ENCODE measurements at places on chromosomes 6 and 20.

GRCh38 chr6:43454696-43455530 lies 435 bp downstream of the DLK2 start:
- DNase-seq = peak; percentile 44

- DNase-seq = no peak
These were observed 7.7 kb upstream of the PTPRA start for GRCh38 chr20:2865630-2866029.

GRCh38 chr6:137999815-138000214 lies 107.4 kb downstream of the PERP start:
- no peak for DNase-seq

GRCh38 chr6:118771253-118771652 lies 119.9 kb upstream of the CEP85L start:
- DNase-seq = no peak

GRCh38 chr6:63121166-63121565 lies 90.1 kb upstream of the FKBP1C start:
- no peak for DNase-seq

- no peak for DNase-seq
These were observed 1.8 kb downstream of the EPB41L2 start for GRCh38 chr6:131061041-131061750.

DNA sequence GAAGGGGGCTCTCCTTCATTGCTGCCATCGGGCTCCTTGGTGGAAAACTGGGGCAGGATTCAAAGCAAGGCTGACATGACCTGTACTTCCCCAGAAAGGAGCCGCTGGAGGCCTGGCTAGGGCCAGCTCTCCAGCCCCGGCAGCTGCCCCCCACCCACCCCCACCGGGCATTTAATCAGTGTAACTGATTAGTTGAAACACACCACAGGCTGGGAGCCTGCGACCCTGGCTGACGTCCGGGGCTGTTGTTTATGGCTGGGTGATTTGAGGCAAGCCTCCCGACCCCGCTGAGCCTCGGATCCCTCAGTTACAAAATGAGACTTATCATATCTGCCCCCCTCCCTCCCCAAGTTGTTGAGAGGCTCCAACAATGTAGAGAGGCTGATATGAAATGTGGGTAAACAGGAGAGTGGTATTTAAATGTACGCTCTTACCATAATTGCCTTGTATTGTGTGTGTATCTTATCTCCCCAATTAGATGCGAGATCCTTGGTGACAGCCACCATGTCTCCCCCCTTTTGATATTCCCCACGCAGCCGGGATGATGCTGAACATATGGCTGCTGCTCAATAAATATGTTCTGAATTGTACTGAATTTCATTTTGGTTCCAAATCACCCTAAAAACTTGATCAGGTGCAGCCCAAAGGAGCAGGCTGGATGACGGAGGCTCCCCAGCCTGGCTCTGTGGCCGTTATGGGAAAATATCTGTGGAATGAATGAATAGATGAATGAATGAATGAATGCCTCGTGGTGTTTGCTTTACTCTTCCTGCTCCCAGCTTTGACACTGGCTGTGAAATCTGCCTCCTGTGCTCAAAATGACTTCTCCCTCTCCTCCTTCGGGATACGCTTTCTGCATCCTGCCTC lies 31.8 kb upstream of the APCDD1L start:
- no peak for DNase-seq

DNA sequence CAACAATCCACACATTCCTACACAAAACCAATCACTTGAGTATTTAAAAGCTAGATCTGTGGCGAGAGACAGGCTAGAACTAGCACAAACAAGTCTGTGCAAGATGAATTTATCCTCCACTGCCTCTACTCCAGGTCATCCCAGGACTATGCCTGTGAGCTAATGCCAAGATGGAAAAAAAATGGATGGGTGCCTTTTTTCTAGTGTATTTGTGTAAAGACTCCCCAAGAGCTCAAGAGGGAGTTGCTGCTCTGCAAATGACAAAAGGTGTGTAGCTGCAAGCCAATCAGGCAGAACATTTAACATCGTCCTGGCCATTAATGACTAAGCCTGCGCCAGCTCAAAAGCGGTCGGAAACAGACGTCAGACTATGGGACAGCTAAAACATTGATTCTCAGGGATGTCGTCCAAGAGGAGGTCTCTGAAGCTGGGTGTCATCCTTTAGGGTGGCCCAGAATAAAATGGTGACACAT lies 21.9 kb downstream of the ATXN1 start:
- DNase-seq = no peak

DNA sequence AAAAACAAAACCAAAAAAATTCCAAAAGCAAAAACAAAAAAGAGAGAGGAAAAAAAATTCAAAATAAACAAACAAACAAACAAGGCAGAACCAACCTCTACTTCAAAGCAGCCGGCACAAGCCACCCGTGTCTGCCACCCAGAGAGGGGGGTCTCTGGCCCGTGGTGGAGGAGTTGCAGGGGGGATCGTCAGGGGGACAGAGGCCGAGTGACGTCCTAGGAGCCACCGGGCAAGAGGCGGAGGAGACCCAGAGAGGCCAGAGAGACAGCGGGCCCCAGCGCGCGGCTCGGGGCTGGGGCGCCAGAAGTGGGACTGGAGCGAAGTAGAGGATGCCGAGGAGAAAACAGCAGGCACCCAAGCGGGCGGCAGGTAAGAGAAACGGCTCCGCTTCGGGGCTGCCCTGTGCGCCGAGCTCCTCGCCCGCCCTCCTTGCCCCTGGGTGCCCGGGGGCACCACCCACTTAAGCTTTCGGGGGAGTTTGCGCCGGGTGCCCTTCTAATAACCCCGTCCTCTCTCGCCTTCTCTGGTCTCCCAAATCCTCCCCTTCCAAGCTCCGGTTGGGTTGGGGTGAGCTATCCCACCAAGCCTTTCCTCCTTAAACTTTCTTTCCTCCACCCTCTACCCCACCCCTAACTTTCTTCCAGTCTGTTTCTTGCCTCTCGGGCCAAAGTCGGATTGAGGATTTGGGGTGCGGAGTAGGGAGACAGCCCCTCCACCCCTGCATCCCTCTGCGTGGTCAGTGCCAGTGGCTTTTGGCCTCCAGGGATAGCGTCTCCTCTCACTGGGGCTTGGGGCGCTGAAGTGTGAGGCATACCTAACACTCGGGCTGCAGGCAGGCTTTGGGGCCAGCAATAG lies 1.0 kb downstream of the TSHZ2 start:
- no peak for DNase-seq

DNA sequence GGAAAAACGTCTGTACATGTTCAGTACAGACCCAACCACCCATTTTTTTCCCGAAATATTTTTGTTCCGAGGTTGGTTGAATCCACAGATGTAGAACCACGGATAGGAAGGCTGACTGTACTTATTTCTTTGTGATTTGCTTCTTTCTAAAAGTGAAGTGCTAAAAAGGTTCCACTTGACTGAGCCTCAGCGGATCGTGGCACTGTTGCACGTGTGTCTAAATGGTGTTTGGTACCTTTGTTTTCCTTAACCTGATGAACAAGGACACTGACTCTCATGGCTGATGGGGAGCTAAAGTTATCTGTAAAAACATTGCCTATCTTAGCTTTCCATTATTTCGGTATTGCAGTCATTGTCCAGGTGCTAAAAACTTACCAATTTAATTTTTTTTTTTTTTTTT lies 6.2 kb downstream of the BPHL start:
- DNase-seq = no peak

DNA sequence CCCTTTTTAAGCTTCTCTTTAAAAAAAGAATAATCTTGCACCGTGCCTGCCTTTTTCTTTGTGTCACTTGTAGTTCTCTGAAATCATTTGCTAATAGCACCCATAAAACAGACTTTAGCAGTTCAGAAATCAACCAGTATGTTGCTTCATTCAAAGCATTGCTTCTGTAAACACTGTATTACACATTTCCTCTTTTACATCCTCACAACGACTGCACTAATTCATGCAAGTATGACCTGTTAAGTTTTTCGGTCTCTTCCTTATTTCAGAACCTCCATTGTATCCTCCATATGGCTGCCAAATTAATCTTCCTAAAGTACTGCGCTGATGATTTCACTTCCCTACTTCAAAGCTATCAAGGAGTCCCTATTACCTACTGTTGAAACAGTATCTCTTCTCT lies 142.9 kb upstream of the RNF217 start:
- no peak for DNase-seq

DNA sequence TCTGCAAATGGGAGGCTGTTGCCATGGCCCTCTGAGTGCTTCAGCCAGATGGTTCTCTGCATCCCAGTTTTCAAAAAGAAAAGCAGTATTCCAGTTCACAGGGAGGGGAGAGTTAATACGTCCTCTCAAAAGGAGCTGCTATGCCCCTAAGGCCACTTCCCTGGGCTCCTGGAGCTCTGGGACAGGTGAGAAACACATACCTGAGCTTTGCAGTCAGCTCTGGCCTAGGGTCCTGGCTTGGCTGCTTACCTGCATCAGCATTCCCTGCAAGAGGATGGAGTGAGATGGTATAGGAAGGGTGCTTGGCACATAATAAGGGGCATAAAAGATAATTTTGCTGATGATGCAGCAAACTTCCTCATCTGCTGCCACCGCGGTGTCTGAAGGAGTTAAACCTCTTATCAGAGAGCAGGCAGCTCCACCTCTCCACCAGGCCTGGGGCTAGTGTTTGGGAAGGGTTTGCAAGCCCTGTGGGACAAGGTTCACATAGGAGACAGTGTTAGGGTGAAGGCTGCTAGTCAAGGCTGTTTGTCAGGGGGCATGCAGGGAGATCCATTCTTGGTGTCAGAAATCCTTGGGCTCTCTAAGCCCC lies 62.7 kb downstream of the SLC24A3 start:
- no peak for DNase-seq

GRCh38 chr6:33095681-33096080 lies 19.9 kb downstream of the HLA-DPB1 start:
- DNase-seq = no peak

- DNase-seq = no peak
These were observed 12.8 kb upstream of the DSTN start for GRCh38 chr20:17556837-17557674.

DNA sequence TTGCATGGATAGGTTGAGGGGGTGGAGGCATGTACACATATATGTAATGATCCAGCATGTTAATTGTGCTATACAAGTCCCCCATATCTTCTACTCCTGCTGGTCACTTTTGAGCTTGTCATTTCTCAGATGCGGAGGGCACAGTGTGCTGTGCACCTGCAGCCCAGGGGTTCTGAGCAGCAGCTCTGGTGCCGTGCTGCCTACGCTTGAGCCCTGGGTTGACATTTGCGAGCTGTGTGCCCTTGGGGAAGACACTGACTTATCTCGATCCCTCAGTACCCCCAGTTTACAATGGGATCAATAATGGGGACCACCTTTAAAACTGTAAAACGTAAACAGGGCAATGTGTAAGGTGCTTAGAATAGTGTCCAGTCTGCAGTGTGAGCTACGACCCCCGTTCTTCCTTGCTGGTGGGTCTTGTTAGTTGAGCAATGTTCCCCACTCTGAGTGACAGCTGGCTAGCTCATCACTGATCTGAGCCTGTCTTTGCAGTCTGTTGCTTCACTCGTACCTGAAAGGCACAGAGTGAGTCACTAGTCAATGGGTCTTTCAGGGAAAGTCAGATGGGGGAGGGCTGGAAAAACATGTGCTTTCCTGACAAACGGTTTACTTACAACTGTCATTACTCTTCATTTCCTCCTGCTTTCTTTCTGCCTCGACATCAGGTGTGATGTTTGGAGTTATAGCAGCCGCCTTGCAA lies 91.7 kb downstream of the SLC2A10 start:
- no peak for DNase-seq

DNA sequence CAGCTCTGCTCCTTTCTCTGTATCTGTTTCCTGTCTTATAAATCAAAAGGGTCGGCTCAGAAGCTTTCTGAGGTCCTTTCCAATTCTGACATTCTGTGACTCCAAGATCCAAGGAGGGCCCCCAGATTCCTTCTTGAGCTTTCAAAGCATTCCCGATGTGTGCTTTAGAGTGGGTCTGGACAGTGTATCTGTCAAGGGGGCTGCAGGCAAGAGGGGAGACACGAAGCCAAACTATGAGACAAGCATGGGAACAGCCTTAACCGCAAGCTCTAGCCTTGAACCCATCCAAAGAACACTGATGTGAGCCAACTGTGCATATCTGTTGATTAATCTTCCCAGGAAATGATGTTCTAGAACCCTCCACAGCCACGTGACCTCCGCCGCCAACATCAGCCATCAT lies 73.8 kb downstream of the TSHZ2 start:
- no peak for DNase-seq

- no peak for DNase-seq
These were observed 84.5 kb downstream of the SLC22A23 start for GRCh38 chr6:3372184-3372846.

DNA sequence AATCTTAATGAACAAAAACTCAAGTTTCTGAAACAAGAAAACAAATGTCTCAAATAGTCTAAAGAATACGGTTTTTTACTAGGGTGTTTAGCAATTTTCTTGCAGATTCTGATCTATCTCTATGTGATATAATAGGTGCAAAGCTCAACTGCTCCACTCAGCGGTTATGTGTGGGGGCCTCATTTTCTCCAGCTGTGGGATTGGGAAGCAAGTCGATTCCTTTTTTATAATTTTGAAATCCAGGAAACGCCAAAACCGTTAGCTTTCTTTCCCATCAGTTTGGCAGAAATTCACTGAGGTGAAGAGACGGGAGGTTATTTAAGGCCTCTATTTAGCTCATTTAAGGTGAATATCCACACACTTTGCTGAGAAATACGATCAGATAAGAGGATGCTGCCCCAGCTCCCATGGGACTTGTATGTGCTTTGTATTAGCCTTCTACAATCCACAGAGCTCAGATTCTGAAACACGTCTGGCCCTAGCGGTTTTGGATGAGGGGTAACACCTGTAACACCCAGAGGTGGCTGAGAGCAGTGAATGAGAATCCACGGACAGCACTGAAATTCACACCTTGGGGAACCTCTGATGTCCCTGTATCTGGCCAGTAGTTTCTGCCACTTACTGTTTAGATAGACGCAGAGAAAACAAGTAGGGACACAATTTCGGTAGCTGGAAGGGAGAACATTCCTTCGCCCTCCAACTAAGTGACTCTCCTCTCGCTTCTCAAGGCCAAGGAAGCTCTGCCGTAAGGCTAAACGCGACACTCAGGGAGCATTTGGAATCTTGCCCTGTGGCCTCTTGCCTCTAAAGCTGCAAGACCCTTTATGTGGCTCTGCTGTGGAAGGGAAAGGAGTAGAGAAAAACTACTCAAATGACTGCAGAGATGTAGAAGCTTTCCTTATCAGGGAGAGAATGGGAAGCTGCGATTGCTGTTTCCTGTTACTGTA lies 6.5 kb upstream of the BCAS4 start:
- DNase-seq = no peak

- DNase-seq = no peak
These were observed 83.0 kb upstream of the CITED2 start for GRCh38 chr6:139457476-139457875.

GRCh38 chr6:157096522-157096921 lies 226.8 kb downstream of the TMEM242 start:
- DNase-seq = no peak

DNA sequence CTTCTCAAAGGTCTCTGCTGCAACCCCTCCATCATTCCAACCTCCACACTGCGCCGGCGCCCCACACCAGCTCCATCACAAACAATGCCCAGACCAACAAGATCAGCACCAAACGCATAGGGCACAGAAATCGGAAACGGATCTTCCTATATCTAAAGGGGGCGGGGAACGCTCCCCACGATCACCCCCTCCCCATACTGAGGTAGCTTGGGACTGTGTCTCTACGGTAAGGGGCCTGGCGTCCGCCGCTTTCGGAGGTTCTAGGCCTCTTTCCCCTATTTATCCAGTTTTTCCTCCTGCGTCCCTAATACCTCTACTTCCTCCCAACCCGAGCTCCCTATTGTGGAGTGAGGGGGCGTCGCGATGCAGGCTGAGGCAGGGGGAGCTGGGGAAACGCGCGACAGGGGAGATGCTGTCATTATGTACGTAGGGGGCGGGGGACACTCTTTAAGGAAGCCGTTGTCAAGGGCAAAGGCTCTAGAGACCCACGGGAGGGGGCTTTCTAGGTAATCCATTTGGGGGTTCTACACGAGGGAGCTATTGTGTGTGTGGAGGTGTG lies 909 bp downstream of the DNAAF9 start:
- DNase-seq = no peak

Data from stimulated activated CD4-positive, alpha-beta T cell treated with anti-CD3 and anti-CD28 coated beads, Interleukin-1b, Interleukin-23, amount 100 ng/mL, for 4 hours (primary cell).